ENCODE measurements at places on chromosomes 3 and 15.

- DNase-seq: no peak
Observed at GRCh38 chr3:194103983-194104751, 31.8 kb upstream of the HES1 start.

DNA sequence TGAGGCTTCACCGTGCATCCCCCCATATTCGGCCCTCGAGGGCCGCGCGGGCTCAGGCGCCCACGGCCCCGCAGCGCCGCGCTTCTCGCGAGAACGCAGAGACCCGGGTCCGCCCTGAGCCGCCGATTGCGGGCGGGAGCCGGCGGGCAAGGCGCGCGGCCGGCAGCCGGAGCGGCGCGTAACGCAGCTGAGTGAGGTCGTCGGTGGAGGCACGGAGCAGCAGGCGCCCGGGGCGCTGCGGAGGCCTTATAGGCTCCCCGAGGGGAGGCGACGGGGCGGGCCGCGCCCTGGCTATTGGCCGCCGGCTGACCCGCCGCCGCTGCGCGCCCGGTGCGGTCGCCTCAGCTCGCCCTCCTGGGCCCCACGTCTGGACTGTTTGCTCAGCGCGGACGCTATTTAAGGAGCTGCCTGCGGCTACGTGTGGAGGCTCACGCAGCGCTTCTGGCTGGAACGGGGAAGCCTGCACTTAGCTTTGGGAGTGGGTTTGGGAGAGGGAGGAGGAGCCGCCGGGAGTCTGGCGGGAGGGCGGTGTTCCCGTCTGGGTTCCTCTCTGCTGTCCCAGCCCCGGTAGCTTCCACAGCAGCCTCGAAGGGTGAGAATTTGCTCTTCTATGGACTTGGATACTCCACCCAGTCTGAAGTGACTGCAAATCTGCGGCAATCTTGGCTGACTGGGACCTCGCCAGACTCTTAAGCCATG, at the start of gene PLOD2:
PLOD2 (minus strand) TSS at position 221 of the 699 bp plus-strand sequence; CDS start at position 26, 195 bp downstream.
- DNase-seq: peak; percentile 84

DNA sequence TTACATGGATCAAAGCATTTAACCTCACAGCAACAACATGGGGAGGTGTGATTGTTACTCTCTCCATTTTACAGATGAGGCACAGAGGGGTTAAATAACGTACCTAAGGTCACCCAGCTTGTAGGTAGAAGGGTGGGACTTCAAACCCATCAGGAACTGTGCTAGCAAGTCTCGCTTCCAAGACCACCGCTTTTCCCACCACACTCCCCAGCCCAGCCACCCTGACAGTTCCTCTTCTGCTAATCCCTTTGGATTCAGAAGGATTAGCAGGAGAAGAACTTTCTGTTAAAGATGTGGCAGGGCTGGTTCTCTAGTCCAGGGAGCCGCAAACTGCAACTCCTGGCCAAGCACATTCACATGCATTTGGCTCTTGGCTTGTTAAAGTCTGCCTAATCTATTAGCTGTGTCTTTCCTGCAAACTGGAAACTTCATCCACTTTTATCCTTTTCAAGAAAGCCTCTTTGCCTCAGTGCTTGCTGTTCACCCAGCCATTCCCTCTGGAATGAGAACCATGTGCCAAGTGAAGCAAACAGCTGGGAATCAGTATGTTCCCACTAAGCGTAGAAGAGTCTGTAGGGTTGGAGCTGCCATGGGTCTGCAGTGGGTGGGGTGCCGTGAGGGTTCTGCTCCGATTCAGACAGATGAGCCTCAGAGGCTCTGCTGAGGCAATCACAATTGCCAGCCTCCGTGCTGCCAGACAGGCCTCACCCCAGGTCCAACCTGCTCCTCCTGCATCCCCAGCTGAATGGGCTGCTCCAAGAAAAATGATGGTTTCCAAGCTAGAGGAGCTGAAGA, 44.6 kb downstream of the POMGNT2 start:
- no peak for DNase-seq

GRCh38 chr3:149796026-149796425, 3.7 kb upstream of the ANKUB1 start:
- DNase-seq: no peak
